ENCODE measurements at places on chromosomes 13 and 19.

GRCh38 chr19:2846180-2846894 is 5.1 kb downstream of the ZNF555 start:
- DNase-seq = no peak

DNA sequence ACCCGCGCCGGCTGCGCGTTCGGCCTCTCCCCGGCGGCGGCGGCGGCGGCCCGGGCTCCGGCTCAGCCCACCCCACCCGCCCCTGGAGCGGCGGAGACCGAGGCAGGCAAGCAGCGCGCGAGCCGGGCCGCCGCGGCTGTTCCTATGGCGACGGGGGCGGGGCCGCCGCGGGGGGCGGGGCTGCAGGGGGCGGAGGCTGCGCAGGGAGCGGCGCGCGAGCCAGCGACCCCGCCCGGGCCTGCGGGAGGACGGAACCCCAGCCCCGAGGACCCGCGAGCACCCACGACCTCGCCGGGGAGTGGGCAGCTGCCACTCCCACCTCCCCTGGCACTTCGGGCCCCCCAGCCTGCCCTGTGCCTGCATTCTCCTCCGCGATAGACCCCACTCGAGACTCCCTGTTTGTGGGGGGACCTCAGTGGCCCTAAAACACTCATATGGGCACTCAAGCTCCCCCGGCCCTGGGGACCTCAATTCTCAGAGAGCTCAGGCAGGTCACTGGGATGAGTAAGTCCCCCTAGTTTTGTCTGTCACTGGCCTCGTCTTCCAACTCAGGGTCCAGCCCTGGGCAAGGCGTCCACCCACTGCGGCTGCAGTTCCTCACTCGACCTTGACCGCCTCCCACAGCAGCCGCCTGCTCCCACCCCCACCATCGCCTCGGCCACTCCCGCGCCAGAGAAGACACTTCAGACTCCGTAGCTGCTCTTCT is at the start of gene CTXN1:
CTXN1 (minus strand) TSS at position 115 of the 706 bp plus-strand sequence. CDS start 597 bp downstream, outside the sequence.
- DNase-seq = peak; percentile 48

DNA sequence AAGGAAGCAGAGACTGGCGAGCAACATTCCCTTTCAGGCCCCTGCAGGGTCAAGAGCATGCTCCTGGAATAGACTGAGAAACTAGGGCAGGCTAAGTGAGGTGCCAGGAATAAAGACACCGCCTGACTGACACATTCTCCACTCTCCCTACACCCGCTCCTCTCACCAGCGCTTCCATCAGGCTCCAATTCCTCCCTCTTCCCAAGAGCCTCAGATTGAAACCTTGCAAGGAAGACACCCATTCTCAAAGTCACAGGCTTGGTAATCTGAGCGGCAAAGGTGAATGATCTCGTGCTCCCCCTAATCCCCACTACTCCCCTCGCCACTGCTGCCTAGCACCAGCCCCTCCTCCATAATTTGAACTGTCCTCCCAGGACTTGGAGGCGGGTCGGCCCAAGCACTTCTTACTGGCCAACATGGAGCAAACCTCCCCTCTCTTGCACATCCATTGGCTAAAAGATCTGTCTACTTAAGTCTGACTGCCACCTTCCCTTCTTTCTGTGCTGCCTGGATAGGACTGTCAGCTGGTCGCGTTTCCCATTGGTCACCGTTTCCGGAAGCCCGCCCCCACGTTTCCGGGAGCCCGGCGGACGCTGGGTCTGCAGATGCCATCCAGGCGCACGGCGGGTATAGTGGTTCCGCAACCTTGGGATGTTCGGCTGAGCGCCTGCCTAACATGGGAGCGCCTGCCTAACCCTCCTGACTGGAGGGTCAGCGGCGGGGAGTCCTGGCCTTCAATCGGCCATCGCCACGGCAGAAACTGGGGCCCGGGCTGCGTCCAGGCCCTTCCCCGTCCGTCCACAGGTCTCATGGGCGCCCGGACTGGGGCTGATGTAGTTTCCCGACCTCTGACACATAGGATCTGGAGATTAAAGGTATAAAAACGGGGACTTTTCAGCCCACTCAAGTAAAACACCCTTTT is 33.6 kb downstream of the ZNF383 start:
- DNase-seq = peak; percentile 94

DNA sequence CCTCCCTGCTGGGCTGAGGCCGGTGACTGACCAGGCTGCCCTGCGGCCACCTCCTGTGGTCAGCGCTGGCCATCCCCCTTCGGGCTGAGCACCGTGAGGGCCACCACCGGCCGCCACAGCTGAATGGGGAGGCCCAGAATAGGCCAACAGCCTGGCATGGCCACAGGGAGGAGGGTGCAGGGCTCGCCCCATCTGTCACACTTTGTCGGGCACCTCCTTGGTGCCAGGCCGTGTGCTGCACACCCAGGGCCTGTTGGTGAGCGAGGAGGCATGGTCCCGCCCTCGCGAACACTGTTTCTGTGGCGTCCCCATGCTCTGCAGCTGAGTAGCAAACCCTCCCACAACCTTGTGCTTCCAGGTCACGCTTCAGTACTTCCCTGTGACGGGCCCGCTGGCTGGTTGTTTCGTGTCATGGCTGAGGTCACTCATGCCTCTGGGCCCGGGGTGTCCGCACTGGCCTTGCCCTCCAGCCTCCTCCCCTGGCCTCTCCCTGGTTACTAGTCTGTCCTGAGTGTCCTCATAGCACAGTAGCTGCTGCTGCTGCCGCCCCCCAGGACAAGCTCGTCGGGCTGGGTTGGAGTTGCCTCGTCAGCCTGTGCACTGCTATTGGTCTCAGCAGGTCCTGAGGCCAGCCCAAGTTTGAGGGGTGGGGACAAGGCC is 15.2 kb downstream of the EPN1 start:
- no peak for DNase-seq

GRCh38 chr13:98181111-98181815 is 4.2 kb upstream of the RNF113B start:
- DNase-seq = no peak

DNA sequence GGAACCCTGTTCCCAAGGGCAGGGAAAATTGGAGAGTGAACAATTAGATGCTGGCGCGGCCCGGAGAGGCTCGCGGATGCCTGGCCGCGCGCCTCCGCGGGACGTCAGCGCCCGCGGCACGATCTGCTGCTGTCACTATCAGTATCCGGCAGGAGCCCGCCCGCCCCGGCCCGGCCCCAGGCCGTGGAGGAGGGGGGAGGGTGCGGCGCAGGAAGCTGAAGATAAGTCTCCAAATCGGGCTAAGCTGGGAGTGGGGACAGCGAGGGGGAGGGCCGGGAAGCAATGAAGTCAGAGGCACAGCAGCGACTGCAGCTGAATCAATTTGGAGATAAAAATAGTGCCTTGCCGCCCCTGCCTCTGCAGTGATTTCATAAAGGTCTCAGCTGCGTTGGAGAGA is 441.5 kb upstream of the KLF12 start:
- peak; percentile 47 for DNase-seq

DNA sequence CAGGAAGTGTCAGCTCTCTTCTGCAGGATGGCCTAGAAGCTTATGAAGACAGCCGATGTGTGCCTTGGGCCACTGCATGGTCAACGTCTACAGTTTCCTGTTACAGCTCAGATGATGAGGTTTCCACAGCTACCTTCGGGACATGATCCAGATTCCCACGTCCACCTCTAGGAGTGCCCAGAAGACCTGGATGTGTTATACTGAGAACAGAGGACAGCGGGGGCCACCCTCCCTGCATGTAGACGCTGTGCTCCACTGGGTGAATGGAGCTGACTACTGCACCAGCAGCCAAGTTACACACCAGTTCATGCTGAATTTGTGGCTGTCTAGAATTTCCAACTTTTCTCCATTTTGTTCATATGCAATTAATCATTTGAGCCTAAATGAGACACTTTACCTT is 78.5 kb upstream of the MTIF3 start:
- DNase-seq = no peak

DNA sequence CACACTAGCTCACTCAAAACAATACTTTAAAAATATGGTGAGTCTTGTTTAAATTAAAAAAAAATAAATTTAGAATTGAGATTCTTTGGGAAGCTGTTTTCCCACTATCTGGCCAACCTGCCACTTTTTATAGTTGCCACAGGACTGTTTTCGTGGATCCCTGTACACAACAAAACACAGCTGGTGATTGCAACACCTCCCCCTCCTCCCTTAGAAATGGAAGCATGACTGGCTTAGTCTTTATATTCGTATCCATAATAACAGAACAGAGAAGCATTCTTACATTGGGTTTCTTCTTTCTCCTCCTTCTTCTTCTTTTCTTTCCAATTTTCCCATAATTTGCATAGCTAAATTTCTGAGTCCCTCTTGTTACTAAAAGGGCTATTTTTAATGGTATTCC is 79.5 kb upstream of the GJB6 start:
- DNase-seq = no peak

- no peak for DNase-seq
Measured at GRCh38 chr13:22944378-22944777, 236.4 kb upstream of the SGCG start.

GRCh38 chr19:23378948-23379347 is 16.3 kb downstream of the ZNF91 start:
- no peak for DNase-seq

DNA sequence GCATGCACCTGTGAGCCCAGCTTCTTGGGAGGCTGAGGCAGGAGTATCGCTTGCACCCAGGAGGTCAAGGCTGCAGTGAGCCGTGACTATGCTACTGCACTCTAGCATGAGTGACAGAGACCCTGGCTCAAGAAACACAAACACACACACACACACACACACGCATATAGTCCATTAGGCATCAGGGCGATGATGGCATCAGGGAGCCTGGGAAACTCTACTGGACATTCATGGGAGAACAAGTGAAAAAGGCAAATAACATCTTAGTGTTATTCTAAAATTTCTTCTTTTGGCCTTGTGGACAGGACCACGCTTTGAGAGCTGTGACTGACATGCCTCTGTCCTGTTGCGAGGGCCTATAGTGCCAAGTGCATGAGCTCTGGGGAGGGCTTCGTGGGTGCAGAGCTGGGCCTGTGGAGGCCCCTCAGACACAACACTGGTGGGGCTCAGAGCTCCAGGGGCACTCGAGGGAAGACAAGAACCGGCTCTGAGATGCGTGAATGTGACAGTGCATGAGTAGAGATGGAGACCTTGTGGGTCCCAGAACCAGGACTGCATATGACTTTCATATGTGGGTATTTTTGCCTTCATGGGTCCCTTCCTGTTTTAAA is 8.0 kb upstream of the USF2 start:
- no peak for DNase-seq

GRCh38 chr13:99018418-99019180 is 40.7 kb upstream of the DOCK9 start:
- no peak for DNase-seq

DNA sequence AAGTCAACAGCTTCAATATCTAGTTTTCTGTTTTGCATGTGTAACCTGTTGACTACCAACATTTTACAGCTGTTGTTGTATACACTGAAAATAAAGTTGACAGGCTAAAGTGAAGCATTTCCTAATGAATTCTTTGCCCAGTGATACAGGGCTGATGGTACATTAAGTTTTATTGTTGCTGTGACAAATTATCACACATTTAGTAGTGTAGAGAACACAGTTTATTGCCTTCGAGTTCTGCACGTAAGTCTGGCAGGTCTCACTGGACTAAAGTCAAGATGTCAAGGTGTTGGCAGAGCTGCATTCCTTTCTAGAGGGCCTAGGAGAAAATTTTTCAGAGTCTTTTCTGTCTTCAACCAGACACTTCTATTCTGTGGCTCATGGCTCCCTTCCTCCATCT is 184.2 kb downstream of the SLITRK6 start:
- no peak for DNase-seq

DNA sequence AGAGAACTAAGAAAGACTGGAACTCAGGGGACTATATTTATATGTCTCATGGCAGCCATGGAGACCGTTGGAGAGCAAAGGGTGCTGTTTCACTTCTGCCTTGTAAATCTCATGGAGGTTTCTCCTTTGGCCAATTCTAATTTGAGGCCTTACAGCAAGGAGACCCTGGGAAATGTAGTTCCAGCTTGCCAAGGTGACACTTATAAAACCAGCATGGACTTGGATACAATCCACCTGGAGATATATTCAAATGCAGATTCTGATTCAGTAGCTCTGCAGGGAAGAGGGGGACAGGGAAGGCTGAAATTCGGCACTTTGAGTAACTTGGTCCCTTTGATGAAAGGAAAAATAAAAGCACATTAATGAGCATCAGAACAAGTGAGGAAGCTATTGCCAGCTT is 90.0 kb downstream of the OXGR1 start:
- no peak for DNase-seq

DNA sequence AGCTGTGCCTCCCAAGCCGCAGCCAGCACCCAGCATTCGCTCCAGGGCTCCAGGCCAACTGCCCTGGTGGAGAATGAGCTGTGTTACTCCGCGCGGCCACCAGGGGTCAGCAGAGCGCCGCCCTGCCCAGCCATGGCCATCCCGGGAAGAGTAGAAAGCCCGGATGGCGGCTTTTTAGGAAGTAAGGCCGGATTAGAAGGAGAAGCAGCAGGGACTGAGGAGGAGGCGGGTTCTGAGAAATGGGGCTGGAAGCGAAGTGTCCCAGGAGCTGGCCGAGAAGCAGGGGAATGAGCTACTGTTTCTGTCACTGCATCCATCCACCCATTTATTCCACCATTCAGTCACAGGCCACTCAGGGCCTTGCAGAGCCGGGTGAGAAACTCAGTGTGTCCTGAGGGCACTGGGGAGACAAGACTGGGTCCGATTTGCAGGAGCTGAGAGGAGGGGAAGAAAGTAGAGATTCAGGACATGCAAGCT is 6.6 kb upstream of the NPAS1 start:
- peak; percentile 3 for DNase-seq

- no peak for DNase-seq
Measured at GRCh38 chr13:88800505-88800904, 1129.3 kb downstream of the SLITRK5 start.

- DNase-seq = no peak
Measured at GRCh38 chr19:44799627-44800346, 9.1 kb upstream of the BCAM start.

GRCh38 chr13:97986835-97987234 is 33.4 kb downstream of the IPO5 start:
- no peak for DNase-seq

- no peak for DNase-seq
Measured at GRCh38 chr19:35122687-35123551, 7.3 kb downstream of the FXYD3 start.

- DNase-seq = no peak
Measured at GRCh38 chr13:109989686-109990085, 203.3 kb upstream of the IRS2 start.
